ENCODE measurements at places on chromosomes 7 and 10. TPM values are rescaled to one million over a fixed set of nuclear protein-coding genes. Genes with fewer than 3 reads are reported as not detected.

Gene SLC29A3
- total RNA-seq: 1.6 TPM

Gene PYROXD2
- 11.7 TPM for total RNA-seq

Gene NRP1
- total RNA-seq: 138 TPM

Gene FAM25A
- total RNA-seq: not detected

Gene SEMA3C
- 60.8 TPM for total RNA-seq

Gene OR2A2
- not detected for total RNA-seq

Gene CFAP43
- 0.08 TPM for total RNA-seq

Gene TFR2
- 0.13 TPM for total RNA-seq

Gene CACNA2D1
- 87.3 TPM for total RNA-seq

Gene CYP3A7
- not detected for total RNA-seq

Gene TDRD1
- 1.2 TPM for total RNA-seq

Gene AZGP1
- 114 TPM for total RNA-seq

Gene AOAH
- total RNA-seq: 1.6 TPM

Gene GIMAP1
- 3.5 TPM for total RNA-seq

Gene NME8
- not detected for total RNA-seq

Data from cardiac septum (tissue), 1 donor.